ENCODE measurements at places on chromosomes 11 and 22. TPM values are rescaled to one million over a fixed set of nuclear protein-coding genes. Genes with fewer than 3 reads are reported as not detected.

- no peak overlapping the region for H3K4me3 ChIP-seq
- H3K36me3 ChIP-seq: no peaks in the 10 kb centered on the region
- no peaks in the 10 kb centered on the region for H3K27me3 ChIP-seq
Measured at GRCh38 chr11:86990515-86990914, 35.3 kb upstream of the FZD4 start.

- H3K4me1 ChIP-seq: peaks cover 48% of the 10 kb centered on the region
- H3K27me3 ChIP-seq: no peaks in the 10 kb centered on the region
Measured at GRCh38 chr22:40044870-40045834, 50.4 kb downstream of the FAM83F start.

DNA sequence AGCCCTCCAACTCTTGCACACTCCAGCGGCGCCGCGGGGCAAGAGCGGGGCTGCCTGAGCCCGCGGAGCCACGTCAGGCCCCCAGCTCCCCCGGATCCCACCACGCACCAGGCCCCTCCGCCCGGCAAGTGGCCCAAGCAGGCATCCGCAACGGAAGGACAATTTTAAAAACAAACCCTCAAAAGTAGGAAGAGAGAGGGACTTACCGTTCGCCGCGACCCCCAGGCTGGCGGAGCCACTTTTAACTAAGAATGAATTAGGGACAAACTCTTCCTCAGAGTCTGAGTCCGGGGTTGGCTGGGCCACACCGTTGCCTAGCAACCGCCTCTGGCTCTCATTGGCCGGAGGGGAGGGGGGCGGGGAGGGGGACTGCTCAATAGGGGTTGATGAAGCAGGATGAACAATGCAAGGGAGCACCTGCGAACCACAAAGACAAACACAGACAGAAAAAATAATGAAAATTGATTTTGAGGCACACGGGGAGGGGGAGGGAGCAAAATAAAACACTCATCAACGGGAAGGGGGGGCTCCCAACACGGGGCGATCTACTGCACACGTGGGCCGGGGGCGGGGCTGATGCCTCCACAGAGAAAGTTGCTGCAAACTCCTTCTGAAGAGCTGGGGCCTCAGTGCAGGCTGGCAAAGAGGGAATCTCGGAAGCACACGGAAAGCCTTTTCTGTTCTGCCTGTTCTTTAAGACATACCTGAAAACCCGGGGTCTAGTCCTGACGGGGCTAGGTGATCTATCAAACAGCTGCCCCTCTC lies 387.5 kb upstream of the NARS2 start:
- H3K27me3 ChIP-seq: peaks cover 23% of the 10 kb centered on the region
- H3K36me3 ChIP-seq: no peaks in the 10 kb centered on the region
- no peak for DNase-seq
- no peak overlapping the region for H3K4me3 ChIP-seq

GRCh38 chr11:103898577-103899336 lies 137.7 kb upstream of the DDI1 start:
- no peaks in the 10 kb centered on the region for H3K27me3 ChIP-seq
- no peak overlapping the region for H3K4me3 ChIP-seq
- no peak overlapping the region for H3K27ac ChIP-seq
- no peak for DNase-seq
- no peaks in the 10 kb centered on the region for H3K4me1 ChIP-seq

SLC39A13 gene
- 15.0 TPM for total RNA-seq

KRTAP5-1 gene
- total RNA-seq: not detected

CDC42BPG gene
- total RNA-seq: 1.7 TPM

MYOD1 gene
- total RNA-seq: 0.38 TPM
